Brain microvascular endothelial cell (primary cell): ENCODE measurements at places on chromosomes 16 and 17.

DNA sequence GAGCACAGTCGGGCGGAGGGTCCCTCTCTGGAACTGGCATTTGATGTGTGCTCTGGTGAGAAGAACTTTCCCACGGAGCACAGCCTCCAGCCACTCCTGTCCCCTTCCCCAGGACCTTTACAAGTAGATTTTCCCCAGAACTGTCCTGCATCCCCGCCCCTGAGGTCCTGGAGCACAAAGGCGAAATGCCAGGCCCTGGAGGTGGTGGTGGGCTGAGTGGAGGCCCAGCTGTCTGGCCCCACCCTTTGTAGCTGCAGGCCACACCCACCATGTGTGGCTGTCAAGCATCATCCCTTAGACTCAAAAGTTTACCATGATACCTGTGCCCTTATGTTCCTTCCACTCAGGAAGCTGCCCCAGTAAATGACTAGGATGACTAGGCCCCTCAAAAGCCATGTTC lies 37.7 kb downstream of the PLD6 start:
- DNase-seq = no peak

DNA sequence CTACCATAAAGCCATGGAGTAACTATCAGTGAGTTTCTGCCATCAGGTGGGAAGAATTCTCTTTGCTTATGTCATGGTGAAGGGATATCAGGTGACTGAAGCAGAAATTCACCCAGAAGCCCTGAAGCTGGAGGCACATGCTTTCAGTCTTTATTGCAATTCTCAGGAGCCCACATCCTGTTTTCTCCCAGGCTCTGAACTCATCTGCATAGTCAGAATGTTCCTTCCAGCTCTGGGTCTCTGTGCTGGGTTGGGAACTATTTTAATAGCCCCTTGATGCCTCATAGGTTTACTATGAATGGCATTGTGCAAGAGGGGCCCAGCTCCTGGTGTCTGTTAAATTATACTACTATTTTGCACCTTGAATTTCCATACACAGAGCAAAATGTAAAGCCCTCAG lies 198.4 kb upstream of the SOX9 start:
- DNase-seq = peak; percentile 80

- no peak for DNase-seq
Measured at GRCh38 chr16:13463619-13464018, 456.3 kb upstream of the ERCC4 start.

DNA sequence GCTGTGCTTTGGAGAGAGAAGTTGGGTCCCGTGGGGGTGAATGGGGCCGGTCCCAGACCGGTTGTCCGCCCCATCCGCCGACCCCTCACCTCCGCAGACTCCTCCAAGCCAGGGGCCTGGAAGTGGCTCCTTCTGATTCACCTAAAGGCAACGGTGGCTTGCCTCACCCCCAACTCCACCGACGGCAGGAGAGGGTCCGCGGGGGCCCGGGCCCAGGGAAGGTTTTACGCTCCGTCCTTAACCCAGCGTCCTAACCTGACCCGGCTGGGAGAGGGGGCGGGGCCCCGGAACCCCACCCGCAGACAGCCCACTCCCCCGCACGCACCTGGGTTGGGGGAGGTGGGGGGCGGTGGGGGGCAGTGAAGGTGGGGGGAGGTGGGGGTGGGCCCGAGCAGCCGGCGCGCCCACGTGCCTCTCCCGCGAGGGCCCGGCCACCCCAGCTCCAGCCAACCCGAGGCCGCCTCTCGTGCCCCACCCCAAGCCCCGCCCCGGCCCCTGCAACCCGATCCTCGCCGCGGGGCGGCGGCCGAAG lies 12.7 kb upstream of the CD300A start:
- DNase-seq = no peak
